ENCODE measurements at places on chromosomes 3 and 15.

DNA sequence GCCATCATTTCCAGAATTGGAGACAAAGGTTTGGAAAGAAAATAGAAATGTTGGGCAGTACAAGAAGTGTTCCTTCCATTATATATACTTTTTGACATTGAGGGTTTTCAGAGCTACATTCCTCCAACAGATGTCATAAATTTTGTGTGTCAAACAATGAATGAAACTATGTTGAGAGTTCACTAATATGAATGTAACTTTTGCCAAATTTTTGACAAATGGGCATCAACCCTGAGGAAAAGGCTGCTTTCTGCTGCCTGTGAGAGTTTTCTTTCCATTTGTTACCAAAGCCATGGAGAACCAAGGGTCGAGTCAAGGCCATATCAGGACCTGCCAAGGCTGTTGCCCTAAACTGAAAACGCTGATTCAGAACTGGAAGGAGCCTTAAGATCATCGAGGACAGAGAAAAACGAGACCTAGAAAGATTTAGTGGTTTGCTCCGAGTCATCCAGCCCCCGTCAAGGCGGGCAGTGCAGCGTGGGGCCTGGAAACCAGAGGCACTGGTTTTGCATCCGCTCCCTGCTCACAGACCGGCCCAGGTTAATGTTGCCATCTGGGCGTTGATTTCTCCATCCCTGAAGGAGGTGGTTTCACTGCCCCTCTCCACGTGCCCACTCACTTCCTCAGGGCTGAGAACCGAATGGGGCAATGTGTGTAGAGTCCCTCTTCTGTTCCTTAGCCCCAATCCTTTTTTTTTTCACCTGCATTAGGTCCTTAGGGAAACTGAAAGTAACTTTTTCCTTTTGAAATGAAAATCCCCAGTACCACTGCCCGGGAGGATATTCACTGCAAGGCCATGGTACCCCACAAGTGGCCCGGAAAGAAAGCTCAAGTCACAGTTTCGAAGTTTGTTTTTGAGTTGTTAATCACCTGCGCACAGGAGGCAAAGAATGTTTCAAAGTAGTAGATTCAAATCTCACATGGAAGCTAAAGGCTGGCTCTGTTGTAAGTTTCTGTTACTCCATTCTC is 32.8 kb downstream of the TPM1 start:
- no peak overlapping the region for H3K4me3 ChIP-seq
- no peaks in the 10 kb centered on the region for H3K4me1 ChIP-seq
- no peaks in the 10 kb centered on the region for H3K27me3 ChIP-seq
- H3K27ac ChIP-seq, result no peak overlapping the region

DNA sequence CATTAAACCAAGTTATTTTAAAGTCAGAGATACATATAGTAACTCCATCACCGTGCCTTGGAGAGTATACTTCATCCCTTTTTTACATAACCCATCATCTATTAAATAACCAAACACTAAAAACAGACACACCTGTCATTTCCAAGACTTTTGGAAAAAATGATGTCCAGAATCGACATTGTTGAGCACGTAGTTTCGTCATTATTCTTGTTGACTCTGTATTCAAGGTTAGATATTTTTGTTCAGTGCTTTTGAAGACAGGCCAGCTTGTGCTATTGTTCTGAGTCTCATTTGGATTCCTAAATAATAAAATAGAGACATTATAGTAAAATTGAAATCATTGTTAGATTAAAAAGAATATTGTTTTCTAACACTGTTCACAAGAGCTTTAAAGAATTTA is 51.2 kb downstream of the BCHE start:
- H3K4me1 ChIP-seq, result no peaks in the 10 kb centered on the region
- DNase-seq, result no peak
- no peaks in the 10 kb centered on the region for H3K36me3 ChIP-seq
- no peaks in the 10 kb centered on the region for H3K27me3 ChIP-seq
- no peak overlapping the region for H3K4me3 ChIP-seq

GRCh38 chr3:161349529-161350312 is 21.6 kb downstream of the SPTSSB start:
- H3K36me3 ChIP-seq, result no peaks in the 10 kb centered on the region
- no peak overlapping the region for H3K4me3 ChIP-seq
- no peaks in the 10 kb centered on the region for H3K4me1 ChIP-seq

DNA sequence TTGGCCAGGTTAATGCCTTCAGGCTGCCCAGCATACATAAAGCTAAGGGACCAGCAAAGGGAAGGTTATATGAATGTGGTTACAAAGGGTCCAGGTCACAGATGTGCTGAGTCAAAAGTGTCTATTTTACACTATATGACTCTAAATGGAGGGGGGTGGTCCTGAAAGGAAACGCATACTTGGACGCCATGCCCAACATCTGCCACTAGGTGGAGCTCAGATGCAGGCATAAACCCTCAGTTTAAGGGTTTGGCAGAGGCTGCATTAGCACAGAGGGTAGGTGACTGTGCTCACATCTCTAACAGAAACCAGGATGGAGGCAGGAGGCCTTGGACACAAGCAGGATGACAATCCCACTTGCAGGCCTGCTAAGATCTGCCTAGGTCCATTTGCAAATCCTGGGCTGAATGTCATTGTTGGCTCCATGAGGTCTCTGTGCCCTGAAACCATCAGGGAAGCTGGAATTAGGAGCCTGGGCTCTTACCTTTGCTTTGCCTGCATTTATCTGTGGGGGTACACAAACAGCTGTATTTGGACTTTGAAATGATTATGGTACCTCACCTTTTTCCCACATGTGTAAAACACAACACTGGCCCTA is 55.8 kb downstream of the ZNF621 start:
- no peaks in the 10 kb centered on the region for H3K27me3 ChIP-seq
- peak; percentile 15 for DNase-seq
- no peaks in the 10 kb centered on the region for H3K4me1 ChIP-seq
- no peaks in the 10 kb centered on the region for H3K36me3 ChIP-seq
- H3K27ac ChIP-seq, result no peak overlapping the region

- H3K27ac ChIP-seq, result peak overlapping the region; percentile 42
- H3K27me3 ChIP-seq, result no peaks in the 10 kb centered on the region
- peak; percentile 59 for DNase-seq
- peak overlapping the region; percentile 24 for H3K4me3 ChIP-seq
Measured at GRCh38 chr15:60695713-60696522, 217.0 kb upstream of the ICE2 start.

GRCh38 chr3:38088126-38089078 is 48.5 kb downstream of the ACAA1 start:
- no peaks in the 10 kb centered on the region for H3K4me1 ChIP-seq
- no peak overlapping the region for H3K27ac ChIP-seq
- no peak overlapping the region for H3K4me3 ChIP-seq

DNA sequence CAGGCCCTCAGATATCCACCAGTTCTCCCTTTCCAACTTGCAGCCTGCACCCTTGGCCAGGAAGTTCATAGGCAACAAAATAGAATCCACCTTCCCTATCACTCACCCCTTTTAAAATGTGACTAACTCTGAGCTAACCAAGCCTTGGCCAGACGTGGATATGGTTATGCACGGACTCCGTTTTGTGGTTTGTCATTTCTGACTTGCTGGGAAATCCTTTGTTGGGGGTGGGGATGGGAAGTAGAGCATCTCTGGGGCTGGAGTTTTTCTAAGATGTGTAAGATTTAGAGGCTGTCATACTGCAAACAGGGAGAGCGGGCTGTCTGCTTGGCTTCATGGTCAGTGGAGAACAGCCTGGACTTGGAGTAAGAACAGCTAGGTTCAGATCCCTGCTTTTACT is 62.6 kb downstream of the SMAD3 start:
- peaks cover 28% of the 10 kb centered on the region for H3K4me1 ChIP-seq
- H3K36me3 ChIP-seq, result peaks cover 4% of the 10 kb centered on the region
- peak overlapping the region; percentile 27 for H3K27ac ChIP-seq
- no peaks in the 10 kb centered on the region for H3K27me3 ChIP-seq
- no peak for DNase-seq

DNA sequence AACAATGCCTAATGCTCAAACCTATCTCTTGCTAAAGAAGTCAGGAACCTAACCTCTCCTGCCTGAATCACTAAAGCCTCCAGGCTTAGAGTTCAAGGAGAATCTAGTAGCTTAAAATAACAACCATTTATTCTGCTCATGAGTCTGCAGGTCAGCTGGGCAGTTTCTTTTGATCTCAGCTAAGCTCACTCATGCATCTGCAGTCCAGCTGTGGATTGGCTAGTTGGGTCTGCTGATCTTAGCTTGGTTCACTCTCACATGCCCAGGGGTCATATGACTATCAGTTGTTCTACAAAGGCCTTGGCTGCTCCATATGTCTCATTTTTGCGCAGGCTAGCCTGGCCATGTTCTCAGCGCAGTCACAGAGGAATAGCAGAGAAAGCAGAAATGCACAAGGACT is 109.2 kb upstream of the STT3B start:
- no peak overlapping the region for H3K27ac ChIP-seq
- H3K36me3 ChIP-seq, result no peaks in the 10 kb centered on the region
- no peaks in the 10 kb centered on the region for H3K27me3 ChIP-seq
- peaks cover 4% of the 10 kb centered on the region for H3K4me1 ChIP-seq
- H3K4me3 ChIP-seq, result no peak overlapping the region
- no peak for DNase-seq

- H3K4me3 ChIP-seq, result no peak overlapping the region
- H3K27me3 ChIP-seq, result no peaks in the 10 kb centered on the region
- DNase-seq, result no peak
Measured at GRCh38 chr15:47689660-47690059, 27.6 kb upstream of the SEMA6D start.

DNA sequence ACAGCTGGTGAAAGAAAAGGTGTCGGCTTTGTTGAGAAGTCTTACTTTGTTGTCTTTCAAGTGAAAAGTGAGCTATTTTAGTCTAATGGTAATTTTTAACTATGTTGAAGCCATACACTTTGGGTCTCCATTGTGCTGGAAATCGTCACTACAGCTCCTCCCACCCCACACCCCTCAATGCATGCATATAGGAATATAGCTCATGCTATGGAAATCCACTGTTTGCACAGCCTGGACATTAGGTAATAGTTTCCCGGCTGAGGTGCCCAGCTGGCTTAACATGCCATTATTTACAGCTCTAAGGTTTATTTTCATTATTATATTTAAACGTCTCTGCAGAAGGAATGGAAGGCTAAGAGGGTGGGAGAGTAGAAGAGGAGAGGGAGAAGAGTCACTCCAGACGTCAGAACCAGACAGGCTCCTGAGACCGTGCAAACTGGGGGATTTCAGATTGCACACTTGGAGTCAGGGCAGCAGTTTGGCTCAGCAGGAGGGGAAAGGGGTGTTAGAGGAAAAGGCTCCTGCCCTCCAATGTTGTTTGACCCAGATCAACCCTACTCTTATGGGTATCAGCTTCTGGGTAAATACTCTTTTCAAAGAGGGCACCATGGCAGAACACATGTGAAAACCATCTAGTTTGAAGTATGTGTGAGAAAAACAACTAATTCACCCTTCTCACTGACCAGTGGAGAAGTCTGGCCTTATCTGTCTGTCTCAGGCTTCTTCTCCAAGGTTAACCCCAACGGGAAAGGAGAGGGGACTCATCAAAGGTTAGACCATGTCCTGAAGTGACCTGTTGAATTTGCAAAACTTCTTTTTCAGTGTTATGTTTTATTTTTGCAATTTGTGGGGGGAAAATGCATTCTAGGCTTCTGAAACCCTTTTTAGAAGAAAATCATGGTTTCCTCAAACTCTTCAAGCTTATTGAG is 218.7 kb upstream of the CTDSPL start:
- no peak overlapping the region for H3K4me3 ChIP-seq
- no peak for DNase-seq
- no peaks in the 10 kb centered on the region for H3K27me3 ChIP-seq
- H3K4me1 ChIP-seq, result no peaks in the 10 kb centered on the region
- H3K36me3 ChIP-seq, result no peaks in the 10 kb centered on the region

DNA sequence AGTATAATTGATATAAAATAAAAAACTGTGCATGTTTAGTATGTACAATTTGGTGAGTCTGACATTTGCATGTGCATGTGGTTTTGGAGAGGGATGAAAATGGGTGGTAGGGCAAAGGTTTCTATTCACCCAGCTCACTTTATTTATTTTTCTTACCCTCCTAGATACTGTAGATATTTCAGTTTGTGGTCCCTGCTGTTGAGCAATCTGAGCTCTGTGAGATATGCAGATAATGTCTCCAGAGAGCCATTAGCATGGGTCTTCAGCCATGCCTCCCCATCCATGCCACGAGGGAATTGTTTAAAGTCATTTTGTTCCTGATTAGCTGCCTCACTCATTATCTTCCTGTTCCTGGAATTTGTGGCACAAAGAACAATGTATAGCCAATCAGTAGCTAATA is 44.4 kb upstream of the B3GALNT1 start:
- no peaks in the 10 kb centered on the region for H3K36me3 ChIP-seq
- DNase-seq, result no peak
- H3K27ac ChIP-seq, result no peak overlapping the region
- no peak overlapping the region for H3K4me3 ChIP-seq
- no peaks in the 10 kb centered on the region for H3K4me1 ChIP-seq

- DNase-seq, result peak; percentile 44
- no peaks in the 10 kb centered on the region for H3K27me3 ChIP-seq
- peaks cover 18% of the 10 kb centered on the region for H3K4me1 ChIP-seq
- peak overlapping the region; percentile 20 for H3K4me3 ChIP-seq
Measured at GRCh38 chr3:196274585-196274984, 12.9 kb downstream of the PCYT1A start.

DNA sequence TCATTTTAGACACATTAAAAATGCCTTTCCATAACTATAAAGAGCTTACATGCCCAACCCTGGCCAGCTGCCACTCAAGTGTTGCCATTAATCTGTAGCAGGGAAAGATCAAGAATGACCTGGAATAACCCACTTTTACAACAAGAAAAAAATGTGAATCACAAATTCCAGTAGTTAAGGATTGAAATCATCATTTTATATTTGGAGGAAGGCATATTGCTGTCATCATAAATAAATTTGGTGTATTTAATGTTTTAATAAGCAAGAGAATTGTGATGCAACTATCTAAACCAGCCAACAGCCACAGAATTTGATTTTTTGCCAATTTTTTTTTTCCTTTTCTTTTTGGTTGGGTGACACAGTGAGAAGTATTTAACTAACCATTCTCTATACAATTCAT is 240.0 kb upstream of the SEMA6D start:
- H3K36me3 ChIP-seq, result no peaks in the 10 kb centered on the region
- H3K27me3 ChIP-seq, result no peaks in the 10 kb centered on the region
- H3K27ac ChIP-seq, result no peak overlapping the region
- no peaks in the 10 kb centered on the region for H3K4me1 ChIP-seq
- no peak for DNase-seq

GRCh38 chr3:58469096-58469495 is 22.8 kb upstream of the KCTD6 start:
- H3K27me3 ChIP-seq, result no peaks in the 10 kb centered on the region
- no peak overlapping the region for H3K27ac ChIP-seq
- no peak for DNase-seq
- peaks cover 12% of the 10 kb centered on the region for H3K4me1 ChIP-seq

Measured in effector memory CD4-positive, alpha-beta T cell (primary cell).